ENCODE measurements at places on chromosomes 7 and 10.

GRCh38 chr10:18214691-18215563, 74.7 kb downstream of the CACNB2 start:
- DNase-seq = no peak

- no peak for DNase-seq
Observed at GRCh38 chr7:118305671-118306070, 81.2 kb downstream of the ANKRD7 start.

DNA sequence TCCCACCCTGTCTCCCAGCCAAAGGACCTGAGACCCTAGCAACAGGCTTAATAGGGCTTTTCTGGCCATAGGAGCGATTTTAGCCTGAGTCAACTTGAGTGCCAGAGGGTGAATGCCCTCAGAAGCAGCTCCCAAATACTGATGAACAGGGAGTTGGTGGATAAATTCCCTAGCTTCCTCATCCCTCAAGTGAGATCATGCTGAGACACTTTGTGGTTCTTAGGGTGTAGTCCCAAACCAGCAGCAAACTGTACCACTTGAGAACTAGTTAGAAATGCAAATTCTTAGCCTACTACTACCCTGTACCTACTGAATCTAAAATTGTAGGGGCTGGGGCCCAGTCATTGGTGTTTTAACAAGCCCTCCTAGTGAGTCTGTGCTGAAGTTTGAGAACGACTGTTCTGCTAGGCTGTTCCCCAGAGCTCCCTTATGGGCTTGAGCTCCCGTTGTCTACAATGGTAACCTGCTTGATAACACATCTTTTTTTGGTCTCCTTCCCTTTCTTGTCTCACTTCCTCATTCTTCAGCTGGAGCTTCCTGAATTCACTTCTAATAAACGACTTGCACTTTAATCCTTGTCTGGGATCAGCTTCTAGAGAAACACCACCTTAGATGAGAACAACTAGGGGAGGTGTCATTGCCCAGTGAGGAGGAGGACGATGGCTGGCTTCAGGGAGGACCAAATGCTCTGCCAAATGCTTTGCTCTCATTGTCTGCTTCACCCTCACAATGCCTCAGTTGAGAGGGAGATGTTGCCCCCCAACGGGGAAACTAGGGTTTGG, 18.2 kb upstream of the CDH23 start:
- no peak for DNase-seq

GRCh38 chr10:131757285-131758058, 143.3 kb upstream of the PPP2R2D start:
- DNase-seq = no peak

GRCh38 chr10:5658871-5659618, 7.3 kb downstream of the ASB13 start:
- no peak for DNase-seq

- no peak for DNase-seq
Observed at GRCh38 chr10:104080762-104081161, 4.9 kb downstream of the COL17A1 start.

DNA sequence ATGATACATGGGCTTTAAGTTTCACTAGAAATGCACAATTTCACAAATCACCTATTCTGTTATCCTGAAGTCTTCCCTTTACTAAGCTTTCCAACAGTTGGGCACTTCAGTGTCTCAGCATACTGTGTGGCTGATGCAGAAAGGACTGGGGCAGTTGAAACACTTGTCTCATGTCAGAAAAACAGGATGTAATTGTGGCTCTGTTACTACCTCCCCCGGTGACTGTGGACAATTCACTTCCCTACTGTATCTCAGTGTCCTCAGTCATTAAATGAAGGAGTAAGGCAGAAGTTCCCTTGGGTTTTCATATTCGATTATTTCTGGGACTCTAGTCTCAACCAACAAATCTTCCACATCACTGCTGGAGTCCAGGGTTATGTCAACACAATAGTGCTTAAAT, 17.9 kb downstream of the ANKRD22 start:
- no peak for DNase-seq

DNA sequence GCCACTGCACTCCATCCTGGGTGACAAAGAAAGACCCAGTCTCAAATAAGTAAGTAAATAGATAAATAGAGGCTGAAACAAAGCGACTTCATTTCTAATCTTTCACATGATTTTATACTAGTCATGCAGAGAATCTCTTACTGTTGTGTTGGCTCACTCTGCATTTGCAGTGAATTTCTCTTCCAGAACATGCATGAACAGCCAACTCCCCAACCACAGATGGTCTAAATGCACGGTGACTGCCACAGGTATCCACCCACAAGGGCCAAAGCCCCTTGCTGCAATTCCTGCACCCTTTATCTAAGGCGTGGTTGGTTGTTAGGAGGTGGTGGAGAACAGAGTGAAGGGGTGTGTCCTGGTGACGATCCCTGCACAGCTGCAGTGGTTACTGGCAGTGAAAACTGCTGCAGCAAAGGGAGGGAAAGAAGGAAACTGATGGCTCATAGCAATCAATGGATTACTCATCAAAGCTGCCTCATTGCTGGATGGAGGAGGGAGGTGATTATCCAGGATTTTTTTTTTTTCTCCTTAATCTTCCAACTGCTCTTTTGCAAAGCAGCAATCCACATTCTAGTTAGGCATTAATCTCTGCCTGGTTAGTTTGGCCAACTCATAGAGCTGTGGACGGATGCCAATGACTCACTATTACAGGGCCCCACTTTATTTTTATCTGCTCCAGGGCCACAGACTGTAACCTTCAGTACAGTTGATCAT, 50.6 kb downstream of the PRTFDC1 start:
- no peak for DNase-seq

DNA sequence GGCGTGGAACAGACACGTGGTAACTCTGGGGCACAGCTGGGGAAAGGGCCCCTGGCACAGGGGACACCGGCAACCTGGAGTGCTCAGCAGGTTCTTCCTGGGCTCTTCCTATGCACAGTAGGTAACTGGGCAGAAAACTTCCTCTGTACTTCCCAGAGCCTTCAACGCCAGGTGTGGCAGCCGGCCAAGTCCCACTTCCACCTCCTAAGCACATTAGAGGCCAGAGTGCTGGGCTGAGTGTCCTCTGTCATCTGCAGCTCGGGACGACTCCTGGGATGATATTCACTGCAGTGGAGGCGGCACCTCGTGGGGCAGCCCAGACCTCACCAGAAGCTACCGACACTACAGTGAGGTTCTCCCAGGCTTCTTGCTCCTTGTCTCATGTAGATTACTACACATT, 114.5 kb downstream of the LARP4B start:
- DNase-seq = no peak

DNA sequence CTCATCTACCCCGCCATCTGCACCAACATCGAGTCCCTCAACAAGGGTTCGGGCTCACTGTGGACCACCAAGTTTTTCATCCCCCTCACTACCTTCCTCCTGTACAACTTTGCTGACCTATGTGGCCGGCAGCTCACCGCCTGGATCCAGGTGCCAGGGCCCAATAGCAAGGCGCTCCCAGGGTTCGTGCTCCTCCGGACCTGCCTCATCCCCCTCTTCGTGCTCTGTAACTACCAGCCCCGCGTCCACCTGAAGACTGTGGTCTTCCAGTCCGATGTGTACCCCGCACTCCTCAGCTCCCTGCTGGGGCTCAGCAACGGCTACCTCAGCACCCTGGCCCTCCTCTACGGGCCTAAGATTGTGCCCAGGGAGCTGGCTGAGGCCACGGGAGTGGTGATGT, 34.6 kb upstream of the CDH23 start:
- DNase-seq = no peak

- DNase-seq = peak; percentile 66
Observed at GRCh38 chr10:22320591-22321155, at the start of gene BMI1. TSS of gene BMI1 (plus strand) at chr10:22321099. CDS start at chr10:22326450, 5,351 bp downstream.

- DNase-seq = no peak
Observed at GRCh38 chr7:147432079-147432478, 1158.5 kb upstream of the C7orf33 start.

DNA sequence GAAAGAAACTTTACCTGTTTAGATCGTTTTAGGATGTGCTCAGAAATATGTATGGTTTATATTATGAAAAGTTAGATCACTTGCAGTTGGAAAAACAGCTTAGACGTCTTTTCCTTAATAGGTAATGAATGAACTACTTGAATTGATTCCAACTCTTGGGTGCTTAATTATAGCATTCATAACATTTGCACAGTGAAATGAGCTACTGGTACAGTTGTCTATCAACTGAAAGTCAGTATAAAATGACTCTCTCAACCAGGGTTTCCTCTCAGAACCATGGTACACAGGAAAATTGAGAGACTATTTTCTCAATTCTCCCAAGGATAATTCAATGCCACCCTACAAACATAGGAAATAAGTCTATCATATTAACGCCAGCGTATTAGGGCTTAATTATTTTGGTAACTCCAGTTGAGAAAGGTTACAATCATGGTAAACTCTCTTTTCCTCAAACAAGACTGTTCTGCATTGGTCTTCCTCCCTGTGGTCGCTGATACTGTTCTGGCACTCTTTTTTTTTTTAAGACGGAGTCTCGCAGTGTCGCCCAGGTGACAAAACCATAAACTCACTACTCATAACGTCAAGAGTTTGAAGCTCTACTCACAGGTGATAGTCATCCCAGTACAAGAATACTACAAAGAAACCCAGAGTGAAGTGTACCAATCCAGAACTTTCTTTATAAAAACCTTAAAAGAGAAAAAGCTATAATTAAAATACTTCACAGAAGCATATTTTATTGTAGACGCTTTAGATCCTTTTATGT, 2.0 kb downstream of the ANLN start:
- DNase-seq = no peak

DNA sequence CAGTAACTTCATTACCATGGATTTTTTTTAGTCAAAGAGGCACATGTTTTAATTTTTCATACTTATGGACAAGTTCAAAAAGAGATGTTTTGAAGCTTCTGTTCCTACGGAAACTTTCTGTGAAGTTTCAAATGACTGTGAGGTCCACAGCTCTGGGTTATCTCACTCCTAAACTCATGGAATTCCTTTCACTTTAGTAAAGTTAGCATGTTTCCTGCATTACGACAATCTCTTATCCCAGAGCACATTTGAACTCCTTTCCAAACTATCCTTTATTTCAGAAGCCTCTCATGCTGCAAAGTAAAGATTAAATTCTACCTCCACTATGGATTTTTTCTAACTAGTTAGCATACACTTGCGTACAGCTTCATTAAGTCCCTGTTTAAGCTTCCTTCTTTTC, 15.3 kb upstream of the ADD3 start:
- no peak for DNase-seq

DNA sequence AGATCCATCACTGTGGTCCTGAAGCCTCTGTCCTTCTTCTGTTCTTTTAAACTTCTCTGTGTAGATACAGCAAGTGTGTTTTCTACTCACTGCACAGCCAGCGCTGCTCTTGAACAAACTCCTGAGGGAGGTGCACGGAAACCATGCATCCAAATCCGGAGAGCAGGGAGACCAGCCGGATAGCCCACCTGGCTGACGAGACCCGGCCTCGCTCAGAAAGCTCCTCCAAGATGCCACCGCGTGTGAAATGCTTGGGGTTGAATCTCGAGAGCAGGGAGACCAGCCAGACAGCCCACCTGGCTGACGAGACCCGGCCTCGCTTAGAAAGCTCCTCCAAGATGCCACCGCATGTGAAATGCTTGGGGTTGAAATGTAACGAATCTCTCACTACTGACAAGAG, 602.0 kb downstream of the PTPRN2 start:
- no peak for DNase-seq

GRCh38 chr10:58513188-58514110, 777 bp downstream of the BICC1 start:
- no peak for DNase-seq

DNA sequence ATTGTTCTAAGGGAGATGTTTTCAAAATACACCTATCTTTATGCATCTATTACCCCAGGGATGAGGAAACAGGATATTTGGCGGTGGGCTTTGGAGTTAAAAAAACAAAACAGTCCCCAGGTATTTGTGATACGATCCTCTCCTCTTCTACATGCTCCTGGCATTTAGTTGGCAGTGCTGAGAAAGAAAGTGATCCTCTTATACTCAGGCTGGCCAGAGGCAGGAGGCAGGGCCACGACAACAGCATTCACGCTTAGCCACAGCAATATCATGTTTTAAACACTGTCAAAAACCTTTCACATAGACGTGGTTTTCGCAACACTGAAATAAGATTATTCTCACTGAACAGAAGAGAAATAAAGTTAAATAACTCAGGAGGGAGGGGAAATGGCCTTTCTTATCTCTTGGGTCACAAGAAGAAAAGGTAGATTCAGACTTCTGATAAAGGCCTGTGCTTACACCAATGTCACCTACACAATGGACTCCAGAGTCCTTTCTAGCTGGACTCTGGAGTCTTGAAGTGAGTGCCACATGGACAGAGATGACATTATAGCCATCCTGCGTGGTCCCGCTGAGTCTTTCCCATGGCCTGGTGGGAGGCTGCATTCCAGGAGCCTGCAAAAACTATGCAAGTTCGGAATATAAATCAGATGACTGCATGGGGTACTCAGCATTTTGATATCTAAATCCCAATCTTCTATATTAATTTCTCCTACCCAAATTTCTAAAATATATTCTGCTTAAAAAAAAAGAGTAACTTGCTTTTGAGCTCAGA, 88.7 kb downstream of the PIP4K2A start:
- DNase-seq = no peak

- DNase-seq = no peak
Observed at GRCh38 chr10:121127151-121127906, 276.2 kb downstream of the WDR11 start.

DNA sequence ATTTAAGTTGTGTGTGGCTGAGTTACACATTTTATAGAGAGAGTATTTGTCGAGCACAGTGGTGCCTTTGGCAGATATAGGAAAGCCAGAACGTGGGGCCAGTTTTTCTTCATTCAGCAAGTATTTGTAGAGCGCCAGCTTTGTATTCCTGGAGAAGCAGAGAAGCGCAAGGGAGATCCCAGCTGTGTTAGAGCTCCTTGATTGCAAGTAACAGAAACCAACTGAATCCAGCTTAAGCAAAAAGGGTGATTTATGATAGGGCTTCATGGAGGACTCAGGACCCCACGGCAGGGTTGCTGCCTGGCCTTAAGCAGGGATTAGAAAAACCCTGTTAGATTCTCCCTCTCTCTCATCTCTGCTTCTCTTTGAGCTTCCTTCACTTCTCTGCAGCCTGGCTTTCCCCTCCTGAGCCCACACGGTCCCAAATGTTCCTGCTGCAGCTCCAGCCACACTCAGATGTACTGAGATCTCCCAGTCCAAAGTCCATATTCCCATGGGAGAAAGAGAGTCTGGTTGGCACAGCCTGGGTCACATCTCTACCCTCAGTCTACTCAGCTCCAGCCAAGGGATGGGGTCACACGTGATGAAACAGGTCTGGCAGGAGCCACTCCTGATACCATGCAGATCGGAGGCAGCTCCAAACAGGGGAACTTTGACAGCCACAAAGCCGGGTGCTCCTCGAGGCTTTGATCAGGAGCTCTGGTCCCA, 16.7 kb downstream of the UBTD1 start:
- DNase-seq = no peak

GRCh38 chr7:11742496-11742895, 89.5 kb downstream of the THSD7A start:
- no peak for DNase-seq

DNA sequence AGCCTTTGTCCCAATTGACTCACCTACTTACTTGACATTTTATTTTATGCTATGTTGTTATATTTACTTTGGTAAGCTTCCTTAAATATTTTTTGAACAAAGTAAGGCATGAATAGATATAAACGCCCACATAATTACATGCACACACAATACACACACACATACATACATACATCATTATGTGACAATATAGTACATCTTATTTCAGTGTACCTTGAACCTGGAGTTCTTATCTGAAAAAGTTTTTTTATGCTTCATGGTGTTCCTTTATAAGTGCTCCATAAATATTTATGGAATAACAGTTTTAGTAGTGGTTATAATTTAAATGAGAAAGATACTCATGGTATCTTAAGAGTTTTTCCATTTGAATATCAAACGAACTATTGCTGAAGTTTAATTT, 102.8 kb upstream of the MTPN start:
- no peak for DNase-seq

GRCh38 chr7:44634187-44634838, 27.9 kb downstream of the OGDH start:
- DNase-seq = no peak
